Activated naive CD8-positive, alpha-beta T cell treated with anti-CD3 and anti-CD28 coated beads, Interleukin-2, amount 10 ng/mL, durations not matched to agents 7 days and 5 days (primary cell): ENCODE measurements at places on chromosomes 4 and X.

- H3K4me1 ChIP-seq = no peaks in the 10 kb centered on the region
- H3K36me3 ChIP-seq = no peaks in the 10 kb centered on the region
- DNase-seq = no peak
- H3K27ac ChIP-seq = no peak overlapping the region
These were observed 14.7 kb upstream of the VEGFD start for GRCh38 chrX:15398874-15399273.

GRCh38 chr4:53908661-53909078 is 155.7 kb downstream of the CHIC2 start:
- H3K27me3 ChIP-seq = peaks cover 39% of the 10 kb centered on the region
- H3K4me1 ChIP-seq = peaks cover 10% of the 10 kb centered on the region

GRCh38 chr4:12507868-12508481 is 976.2 kb downstream of the RAB28 start:
- no peak overlapping the region for H3K4me3 ChIP-seq

DNA sequence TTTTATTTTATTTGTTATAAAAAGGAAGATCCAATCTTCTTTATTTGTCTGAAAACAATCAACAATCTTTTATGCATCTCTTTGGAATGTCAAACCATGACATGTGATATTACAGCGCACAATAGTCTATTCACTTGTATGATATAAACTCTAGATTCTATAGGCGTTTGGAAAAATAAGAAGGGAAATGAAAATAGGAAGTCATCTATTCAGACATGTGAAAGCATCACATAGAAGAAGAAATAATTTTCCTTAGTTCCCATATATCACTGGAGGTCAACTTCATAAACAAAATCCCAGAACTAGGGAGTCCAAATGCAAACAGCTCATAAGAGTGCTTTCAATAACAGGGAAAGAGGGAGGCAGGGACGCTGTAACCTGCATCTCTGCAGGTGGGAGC is 139.5 kb upstream of the RASGEF1B start:
- no peak overlapping the region for H3K27ac ChIP-seq
- H3K27me3 ChIP-seq = no peaks in the 10 kb centered on the region
- peaks cover 10% of the 10 kb centered on the region for H3K4me1 ChIP-seq
- H3K36me3 ChIP-seq = no peaks in the 10 kb centered on the region
- no peak for DNase-seq

- peaks cover 18% of the 10 kb centered on the region for H3K36me3 ChIP-seq
- H3K27ac ChIP-seq = no peak overlapping the region
- DNase-seq = no peak
- H3K4me3 ChIP-seq = no peak overlapping the region
These were observed 62.9 kb downstream of the LRP2BP start for GRCh38 chr4:185332575-185333464.

- no peak overlapping the region for H3K27ac ChIP-seq
- no peaks in the 10 kb centered on the region for H3K4me1 ChIP-seq
- H3K27me3 ChIP-seq = no peaks in the 10 kb centered on the region
These were observed 65.1 kb downstream of the MAB21L2 start for GRCh38 chr4:150647008-150647407.

- no peak overlapping the region for H3K4me3 ChIP-seq
- H3K36me3 ChIP-seq = peaks cover 26% of the 10 kb centered on the region
- H3K27ac ChIP-seq = no peak overlapping the region
- H3K27me3 ChIP-seq = no peaks in the 10 kb centered on the region
These were observed 103.9 kb downstream of the USP9X start for GRCh38 chrX:41189156-41189555.

DNA sequence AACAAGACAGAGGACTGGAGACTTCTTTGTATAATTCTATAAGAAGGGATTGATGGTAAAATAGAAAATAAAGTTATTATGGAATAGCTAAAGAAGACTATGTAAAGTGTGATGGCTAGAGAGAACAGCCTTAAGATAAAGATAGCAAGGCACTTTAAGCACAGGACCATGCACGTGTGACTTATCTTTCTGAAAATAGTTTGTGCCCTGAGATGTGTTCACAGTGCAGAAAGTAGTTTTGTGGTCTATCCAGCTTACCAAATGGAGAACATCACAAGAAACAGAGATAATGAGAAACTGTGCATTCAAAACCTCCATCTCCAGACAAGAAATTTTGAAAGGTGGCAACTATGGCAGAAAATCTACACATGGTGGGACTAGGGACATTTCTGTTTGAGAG is 213.3 kb downstream of the PARM1 start:
- no peaks in the 10 kb centered on the region for H3K4me1 ChIP-seq
- no peak overlapping the region for H3K27ac ChIP-seq
- no peak overlapping the region for H3K4me3 ChIP-seq
- DNase-seq = no peak

- no peaks in the 10 kb centered on the region for H3K27me3 ChIP-seq
- DNase-seq = no peak
- H3K4me3 ChIP-seq = no peak overlapping the region
- no peaks in the 10 kb centered on the region for H3K36me3 ChIP-seq
These were observed 41.2 kb downstream of the BEND2 start for GRCh38 chrX:18179446-18179845.

- H3K27ac ChIP-seq = no peak overlapping the region
- no peaks in the 10 kb centered on the region for H3K27me3 ChIP-seq
- no peaks in the 10 kb centered on the region for H3K4me1 ChIP-seq
These were observed 1427.5 kb downstream of the ADGRL3 start for GRCh38 chr4:62627671-62628070.

- peaks cover 3% of the 10 kb centered on the region for H3K4me1 ChIP-seq
- H3K27ac ChIP-seq = no peak overlapping the region
- no peaks in the 10 kb centered on the region for H3K27me3 ChIP-seq
- H3K36me3 ChIP-seq = no peaks in the 10 kb centered on the region
These were observed 36.1 kb downstream of the DHRSX start for GRCh38 chrX:2464677-2465166.

DNA sequence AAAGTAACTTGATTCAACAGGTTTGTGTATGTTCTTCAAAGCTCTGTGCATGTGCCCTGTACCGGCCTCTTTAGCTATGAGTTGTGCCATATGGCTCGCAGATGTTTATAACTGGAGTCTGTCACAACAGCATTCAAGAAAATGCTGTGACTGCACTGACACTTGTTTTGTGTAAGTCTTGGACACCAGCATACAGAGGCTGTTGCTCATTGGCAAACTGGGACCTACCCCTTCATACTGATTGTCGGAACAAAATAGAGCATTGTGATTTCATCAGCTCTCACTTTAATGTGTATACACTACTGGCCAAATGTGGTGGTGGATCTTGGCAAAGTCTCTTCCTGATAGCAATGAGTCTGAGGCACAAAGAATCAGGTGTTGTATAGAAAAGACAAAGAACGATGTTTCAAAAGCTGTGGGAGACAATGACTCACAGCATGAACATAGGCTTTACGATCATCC is 133.9 kb downstream of the EGF start:
- H3K4me3 ChIP-seq = no peak overlapping the region
- peaks cover 7% of the 10 kb centered on the region for H3K27me3 ChIP-seq
- H3K27ac ChIP-seq = no peak overlapping the region
- H3K36me3 ChIP-seq = peaks cover 8% of the 10 kb centered on the region
- H3K4me1 ChIP-seq = peaks cover 2% of the 10 kb centered on the region

- DNase-seq = no peak
- H3K27ac ChIP-seq = no peak overlapping the region
- peaks cover 3% of the 10 kb centered on the region for H3K4me1 ChIP-seq
These were observed 57.8 kb upstream of the XAGE1B start for GRCh38 chrX:52574416-52575275.

DNA sequence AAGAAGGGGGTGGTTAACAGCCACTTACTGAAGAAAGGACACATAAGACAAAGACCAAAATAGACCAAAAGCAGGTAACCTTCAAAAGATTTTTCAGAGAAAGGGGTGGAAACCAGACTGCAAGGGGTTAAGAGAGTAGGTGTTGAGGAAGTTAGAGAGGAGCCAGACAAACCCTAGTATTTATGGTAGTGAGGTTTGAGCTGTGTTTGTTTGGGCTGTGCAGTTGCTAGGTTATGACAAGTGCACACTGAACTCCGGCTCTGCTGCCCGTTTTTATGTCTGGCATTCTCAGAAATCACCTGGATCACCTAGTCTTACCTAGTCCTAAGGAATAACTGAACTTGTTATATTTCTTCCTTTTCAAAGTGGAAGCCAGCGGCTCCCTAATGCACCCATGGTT is 22.9 kb upstream of the G3BP2 start:
- DNase-seq = no peak
- peaks cover 32% of the 10 kb centered on the region for H3K4me1 ChIP-seq
- H3K4me3 ChIP-seq = peak overlapping the region; percentile 42
- no peaks in the 10 kb centered on the region for H3K27me3 ChIP-seq

GRCh38 chr4:2536193-2537010 is at the start of gene FAM193A:
FAM193A (plus strand) TSS chr4:2536647; CDS start chr4:2536916, 269 bp downstream.
- peak; percentile 97 for DNase-seq
- peak within 1 kb of the TSS; percentile 94 for H3K27ac ChIP-seq
- peaks cover 18% of the 10 kb centered on the region for H3K4me1 ChIP-seq
- no peaks in the 10 kb centered on the region for H3K27me3 ChIP-seq
- peak within 1 kb of the TSS; percentile 94 for H3K4me3 ChIP-seq

DNA sequence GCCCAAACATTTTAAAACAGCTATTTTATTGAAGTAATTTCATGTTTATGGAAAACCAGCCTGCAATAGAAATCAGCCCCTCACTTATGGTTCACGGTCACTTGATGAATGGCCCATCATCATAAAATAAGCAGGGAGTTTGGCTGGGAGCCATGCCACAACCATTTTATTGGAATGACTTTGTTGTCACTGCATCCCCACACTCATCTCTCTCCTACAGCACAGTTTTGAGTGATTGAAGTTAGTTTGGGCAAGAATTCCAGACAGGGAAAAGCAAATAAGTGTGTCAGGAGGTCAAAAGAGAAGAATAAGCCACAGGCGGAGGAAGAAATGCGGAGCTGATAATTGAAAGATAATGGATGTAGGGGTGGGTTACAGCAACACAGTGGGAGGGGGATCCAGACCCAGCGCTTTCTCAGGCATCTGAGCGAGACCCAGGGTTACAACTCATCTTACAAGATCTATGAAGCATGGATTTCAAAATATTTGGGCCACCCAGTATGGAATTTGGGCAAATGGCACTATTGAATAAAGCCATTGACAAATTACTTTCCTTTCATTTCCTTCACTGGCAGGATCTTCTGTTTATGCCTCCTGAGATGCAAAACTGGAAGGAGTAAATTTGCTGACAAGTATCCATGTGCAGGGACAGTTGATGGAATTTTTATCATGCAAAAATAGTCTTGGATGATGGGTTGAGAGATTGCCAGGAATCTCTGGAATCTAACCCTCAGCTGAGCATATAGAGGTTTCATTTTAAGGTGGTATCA is 100.8 kb downstream of the SHROOM3 start:
- no peak overlapping the region for H3K27ac ChIP-seq
- H3K4me1 ChIP-seq = no peaks in the 10 kb centered on the region
- H3K36me3 ChIP-seq = no peaks in the 10 kb centered on the region
- H3K27me3 ChIP-seq = peaks cover 3% of the 10 kb centered on the region
- no peak for DNase-seq

DNA sequence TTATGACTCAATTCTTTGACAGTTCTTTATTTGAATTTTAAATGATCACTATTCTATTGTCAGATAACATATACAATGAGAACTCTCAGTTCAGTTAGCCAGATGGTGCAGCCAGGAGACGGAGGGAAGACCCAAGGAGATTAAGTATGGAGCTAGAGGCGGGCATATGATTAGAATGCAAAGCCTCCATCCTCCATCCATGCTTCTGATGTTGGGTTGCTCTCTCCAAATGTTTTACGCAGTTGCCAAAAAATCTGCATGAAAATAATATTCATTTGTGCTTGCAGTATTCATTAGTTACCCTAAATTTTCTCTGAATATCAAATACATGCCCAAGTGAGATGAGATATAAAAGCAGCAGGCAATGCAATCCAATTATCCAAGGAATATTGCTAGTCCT is 874.8 kb downstream of the C4orf33 start:
- H3K4me3 ChIP-seq = no peak overlapping the region
- H3K36me3 ChIP-seq = no peaks in the 10 kb centered on the region
- no peak for DNase-seq
- no peak overlapping the region for H3K27ac ChIP-seq
